ENCODE measurements at places on chromosomes 11 and 22.
A peak's percentile ranks its signal among the peaks of the same experiment; 100 is the strongest.

- DNase-seq, result no peak
Measured at GRCh38 chr11:104009744-104010143, 26.7 kb upstream of the DDI1 start.

DNA sequence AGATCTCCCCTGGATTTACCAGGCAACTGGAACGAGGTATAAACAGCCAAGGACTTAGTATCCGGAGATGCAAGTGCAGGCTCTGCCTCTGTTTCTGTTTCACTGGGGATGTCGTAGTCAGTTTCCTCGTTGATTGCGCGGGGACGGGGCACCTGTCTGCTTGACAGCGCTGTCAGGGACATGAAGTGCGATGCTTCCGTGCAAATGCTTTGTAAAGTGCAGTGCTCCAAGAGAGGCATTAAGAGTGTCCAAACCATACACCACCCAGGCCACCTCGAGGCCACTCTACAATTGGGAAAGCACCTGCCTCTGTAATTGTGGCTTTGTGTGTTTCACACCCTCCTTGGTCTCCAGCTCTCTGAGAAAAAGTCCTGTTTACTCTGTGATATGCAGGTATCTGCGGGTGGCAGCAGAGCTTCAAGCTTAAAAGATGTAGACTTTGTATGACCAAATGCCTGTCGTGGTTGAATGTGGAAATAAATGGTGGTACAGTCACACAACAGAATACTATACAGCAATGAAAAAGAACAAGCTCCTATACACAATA lies 18.6 kb upstream of the CD5 start:
- DNase-seq, result no peak

GRCh38 chr22:48545987-48546386 lies 1281.7 kb downstream of the BRD1 start:
- DNase-seq, result no peak

DNA sequence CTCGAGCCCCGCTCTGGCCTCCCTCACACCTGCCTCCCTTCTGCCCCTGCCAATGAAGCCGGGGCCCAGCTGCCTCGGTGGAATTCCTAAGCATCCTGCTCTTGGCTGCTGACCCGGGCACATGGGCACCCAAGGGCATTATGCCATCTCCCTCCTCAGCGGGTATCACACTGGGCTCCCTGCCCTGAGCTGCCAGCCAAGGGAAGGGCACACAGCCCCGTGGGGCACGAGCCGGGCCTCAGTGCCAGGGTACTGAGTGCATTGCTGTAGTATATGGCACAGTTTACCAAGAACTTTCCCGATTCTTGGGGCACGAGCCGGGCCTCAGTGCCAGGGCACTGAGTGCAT lies 43.8 kb upstream of the JAM3 start:
- peak; percentile 80 for DNase-seq

- no peak for DNase-seq
Measured at GRCh38 chr22:28141614-28142013, 222.6 kb upstream of the PITPNB start.

GRCh38 chr22:23126165-23127054 lies 15.4 kb downstream of the RSPH14 start:
- DNase-seq, result no peak

GRCh38 chr11:28566339-28567089 lies 458.3 kb downstream of the METTL15 start:
- DNase-seq, result peak; percentile 85

DNA sequence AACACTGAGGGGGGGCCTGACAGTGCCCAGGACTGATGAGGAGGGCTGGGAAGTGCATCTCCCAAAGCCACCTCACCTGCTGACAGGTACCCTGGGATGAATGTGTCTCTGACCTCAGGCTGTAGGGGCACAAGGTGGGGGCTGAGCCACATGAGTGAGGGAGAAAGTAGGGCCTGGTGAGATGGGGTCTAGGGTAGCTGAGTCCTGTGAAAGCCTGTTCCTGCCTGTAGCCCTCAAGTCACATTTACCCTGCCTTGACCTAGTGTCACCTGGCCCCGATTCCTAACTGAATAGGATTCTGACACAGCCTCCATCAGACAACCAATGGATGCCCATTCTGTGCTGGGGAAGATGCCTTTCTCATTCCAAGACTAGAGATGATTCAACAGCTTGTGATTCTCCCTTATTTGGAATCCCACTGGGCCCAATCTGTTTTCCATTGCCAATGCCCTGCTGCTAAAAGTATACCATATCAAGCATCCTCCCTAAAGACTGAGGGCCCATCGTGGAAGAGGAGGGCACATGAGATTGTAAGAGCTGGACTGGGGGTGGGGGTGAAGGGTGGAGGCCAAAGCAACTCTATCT lies 11.1 kb upstream of the RFPL1 start:
- no peak for DNase-seq

DNA sequence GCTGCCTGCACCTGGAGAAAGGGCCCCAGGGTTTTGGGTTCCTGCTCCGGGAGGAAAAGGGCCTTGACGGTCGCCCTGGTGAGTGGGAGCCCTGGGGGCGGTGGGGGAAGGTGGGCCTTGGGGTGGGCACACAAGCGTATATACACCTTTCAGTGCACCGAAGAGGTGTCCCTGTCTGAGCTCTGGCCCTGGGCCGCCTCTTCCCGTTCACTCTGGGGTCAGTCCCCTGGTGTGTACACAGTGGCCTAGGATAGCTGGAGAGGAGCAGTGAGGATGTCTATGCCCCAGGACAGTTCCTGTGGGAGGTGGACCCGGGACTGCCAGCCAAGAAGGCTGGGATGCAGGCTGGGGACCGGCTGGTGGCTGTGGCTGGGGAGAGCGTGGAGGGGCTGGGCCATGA lies 2.8 kb downstream of the NHERF4 start:
- DNase-seq, result no peak

DNA sequence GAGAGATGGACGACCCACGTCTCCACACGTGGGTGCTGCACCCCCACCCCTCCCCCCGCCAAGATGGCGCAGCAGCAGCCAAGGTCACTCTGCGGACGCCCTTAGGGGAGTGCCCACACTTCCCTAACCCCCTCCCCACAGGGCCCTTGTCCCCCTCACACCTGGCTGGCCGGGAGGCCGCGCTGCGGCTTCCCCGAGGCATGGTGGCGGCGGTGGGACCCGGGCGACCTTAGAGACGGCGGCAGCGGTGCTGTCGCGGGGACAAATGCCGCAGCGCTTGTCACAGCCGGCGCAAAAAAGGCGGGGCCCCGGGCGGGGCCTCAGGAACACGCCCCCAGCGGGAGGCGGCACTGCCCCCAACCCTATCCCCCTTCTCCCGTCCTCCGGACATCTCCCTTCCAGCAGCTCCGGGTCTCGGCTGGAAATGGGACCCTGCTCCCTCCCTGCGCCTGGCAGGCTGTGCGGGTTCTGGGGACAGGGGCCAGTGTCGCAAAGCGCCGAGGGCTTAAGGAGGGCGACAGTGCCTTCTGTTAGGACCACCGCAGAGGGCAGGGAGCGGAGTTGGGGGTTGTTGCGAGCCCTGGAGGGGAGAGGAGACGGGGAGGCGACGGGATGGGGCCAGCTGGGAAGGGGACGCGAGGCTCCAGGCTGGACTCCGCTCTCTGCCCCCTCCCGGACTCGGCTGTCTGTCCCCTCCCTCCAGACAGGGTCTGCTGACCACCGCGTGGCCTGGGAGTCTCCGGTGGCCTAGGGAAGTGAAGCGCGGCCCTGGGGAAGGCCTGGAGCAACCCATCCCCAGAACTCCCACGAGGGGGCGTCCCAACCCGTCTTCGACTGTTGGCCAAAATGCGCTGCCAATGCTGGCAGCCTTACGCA lies at the start of gene CHCHD10:
TSS of gene CHCHD10 (minus strand) at position 300 of the 876 bp plus-strand sequence. CDS start at position 202, 98 bp downstream.
- peak; percentile 89 for DNase-seq

DNA sequence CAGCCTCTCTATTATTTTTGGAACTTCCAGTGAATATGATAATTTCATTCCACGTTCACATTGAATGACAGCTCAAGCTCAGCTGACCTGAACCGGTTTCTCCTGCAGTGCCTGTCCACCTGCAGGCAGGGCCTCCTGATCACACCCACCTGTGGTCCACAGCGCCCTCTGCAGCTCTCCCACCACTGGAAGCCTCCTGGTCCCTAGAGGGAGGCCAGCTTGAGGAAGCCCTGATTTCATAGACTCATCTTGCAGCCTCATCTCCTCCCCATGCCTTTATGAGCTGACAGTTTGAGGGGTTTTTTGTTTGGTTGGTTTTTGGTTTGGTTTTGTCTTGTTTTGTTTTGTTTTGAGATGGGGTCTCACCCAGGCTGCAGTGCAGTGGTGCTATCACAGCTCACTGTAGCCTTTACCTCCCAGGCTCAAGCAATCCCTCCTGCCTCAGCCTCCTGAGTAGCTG lies 29.9 kb upstream of the MALAT1 start:
- DNase-seq, result peak; percentile 61

GRCh38 chr22:20196094-20196842 lies 45.4 kb upstream of the CCDC188 start:
- DNase-seq, result no peak

DNA sequence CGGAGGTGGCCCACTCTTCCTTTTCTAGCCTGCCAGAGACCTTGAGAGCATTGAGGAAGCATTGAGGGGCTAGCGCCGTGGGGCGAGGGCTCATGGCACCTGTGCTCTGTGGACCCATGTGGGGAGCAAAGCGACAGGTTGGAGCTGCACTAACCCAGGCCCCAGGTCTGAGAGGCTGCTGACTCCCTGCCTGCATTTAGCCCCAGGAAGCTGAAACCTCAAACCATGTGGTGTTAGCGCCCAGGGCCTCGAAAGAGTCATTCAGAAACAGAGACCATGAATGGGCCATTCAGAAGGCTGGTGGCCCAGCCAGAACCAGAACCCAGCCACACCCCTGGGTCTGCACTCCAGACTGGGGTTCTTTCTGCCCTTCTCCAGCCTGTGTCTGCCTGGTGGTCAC lies 88.6 kb downstream of the BCR start:
- DNase-seq, result no peak

DNA sequence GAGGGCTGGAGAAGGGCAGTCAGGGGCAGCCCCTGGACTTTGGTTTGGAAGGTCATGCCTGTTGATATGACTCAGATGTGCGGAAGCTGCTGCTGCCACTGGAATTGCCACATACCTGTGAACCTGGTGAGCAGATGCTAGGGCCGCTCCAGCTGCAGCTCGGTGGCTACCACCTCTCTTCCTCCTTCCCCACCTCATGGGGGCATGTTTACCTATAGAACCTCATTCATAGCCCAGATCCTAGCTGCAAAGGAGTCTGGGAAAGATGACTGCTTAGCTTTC lies 17.5 kb upstream of the TSPAN18 start:
- no peak for DNase-seq

DNA sequence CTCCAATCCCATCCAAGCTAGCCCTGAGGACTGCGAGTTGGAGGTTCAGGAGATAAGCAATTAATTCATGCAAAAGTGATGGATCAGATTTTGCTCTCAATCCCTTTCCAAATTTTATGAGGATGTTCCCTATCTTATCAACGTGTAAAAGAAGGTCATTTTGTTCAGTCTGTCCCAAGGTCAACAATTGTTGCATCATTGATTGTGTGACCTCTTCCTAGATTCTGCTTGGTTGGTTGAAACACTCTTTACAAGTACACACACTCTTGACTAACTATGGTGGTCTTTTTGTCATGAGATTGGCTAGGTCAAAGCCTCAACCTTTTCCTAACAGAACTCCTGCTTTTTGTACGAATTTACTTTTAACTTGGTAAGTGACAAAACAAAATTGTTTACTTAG lies 41.7 kb downstream of the COMMD9 start:
- no peak for DNase-seq

- DNase-seq, result no peak
Measured at GRCh38 chr11:93718057-93718563, 23.2 kb downstream of the TAF1D start.

- DNase-seq, result no peak
Measured at GRCh38 chr22:47111626-47112581, 349.5 kb downstream of the TBC1D22A start.

- DNase-seq, result no peak
Measured at GRCh38 chr11:45664376-45665205, 831 bp downstream of the CHST1 start.

DNA sequence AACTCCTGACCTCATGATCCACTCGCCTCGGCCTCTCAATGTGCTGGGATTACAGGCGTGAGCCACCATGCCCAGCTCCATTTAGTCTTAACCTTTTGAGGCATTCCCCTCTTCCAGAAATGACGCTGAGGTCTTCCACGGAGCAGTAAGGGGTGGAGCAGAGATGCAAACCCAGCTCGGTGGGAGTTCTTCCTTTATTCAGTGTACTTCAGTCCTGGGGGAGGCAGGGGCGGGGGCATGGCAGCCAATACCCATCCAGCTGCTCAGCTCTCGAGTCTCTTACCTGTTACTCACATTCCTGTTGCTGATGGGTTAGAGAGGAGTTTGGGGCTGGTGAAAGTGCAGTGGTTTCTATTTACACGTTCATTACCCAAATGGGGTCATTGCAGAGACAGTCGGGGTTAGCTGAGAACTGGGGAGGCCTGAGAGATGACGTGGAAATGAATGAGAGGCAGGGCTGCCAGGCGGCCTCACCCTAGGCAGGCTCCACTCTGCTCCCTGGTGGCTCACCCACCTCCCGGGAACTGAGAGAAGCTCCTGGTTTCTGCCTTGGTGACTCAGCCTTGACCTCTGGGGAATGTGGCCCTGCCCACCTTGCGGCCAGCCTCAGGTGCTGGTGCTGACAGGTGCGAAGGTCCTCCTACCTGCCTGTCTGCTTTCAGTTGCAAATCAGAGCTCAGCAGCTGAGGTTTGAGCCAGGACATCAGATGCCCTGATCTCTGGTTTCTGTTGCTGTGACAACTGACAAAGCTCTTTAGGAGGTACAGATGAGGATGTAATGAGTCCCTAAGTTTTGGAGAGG lies 13.4 kb upstream of the ST14 start:
- DNase-seq, result peak; percentile 27

GRCh38 chr22:49532869-49533802 lies 294.5 kb downstream of the BRD1 start:
- no peak for DNase-seq

DNA sequence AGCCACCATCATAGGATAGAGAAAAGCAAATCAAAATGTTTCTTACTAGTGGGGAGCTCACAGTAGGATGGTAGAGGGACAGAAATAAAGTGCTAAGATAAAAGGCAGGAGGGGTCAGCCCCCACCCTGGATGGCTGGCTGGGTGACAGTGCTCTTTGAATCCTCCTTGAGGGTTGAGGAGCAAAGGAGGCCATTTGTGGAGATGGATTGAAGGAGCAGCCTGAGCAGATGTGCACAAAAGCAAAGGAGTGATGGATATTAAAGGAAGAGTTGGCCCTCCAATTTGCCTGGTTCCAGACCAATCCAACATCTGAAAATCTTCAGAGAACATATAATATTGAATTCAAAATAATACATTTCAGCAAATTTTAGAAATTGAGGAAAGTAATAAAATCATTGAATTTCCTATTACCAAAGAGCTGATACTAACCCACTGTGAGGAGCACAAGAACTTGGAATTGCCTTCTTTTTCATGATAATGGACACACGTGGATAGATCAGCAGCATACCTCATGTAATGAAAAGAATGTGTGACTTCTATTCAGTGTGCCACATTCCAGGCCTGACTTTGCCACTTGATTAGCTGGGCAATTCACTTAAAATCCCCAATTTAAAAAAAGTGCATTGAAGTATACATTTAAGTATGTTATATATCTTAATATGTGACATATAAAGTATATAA lies 287.0 kb downstream of the FAT3 start:
- DNase-seq, result no peak

DNA sequence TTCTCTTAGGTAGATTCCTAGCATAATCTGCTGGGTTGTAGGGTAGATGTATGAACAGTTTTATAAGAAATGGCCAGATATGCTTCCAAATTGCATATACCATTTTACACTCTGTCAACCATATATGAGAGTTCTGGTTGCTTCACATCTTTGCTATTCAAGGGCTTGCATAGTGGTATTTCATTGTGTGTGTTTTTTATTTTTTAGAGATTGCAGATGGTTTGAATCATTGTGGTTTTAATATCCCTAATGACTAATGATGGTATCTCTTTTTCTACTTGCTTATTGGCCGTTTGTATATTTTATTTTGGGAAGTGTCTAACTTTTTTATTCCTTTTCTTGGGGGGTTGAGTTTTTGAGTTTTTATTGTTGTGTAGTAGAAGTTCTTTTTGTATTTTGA lies 26.9 kb downstream of the RNF214 start:
- no peak for DNase-seq

All from heart right ventricle (tissue), 16 donors.